ENCODE measurements at places on chromosomes 2 and 18.

- no peak for DNase-seq
These were observed 291.8 kb upstream of the RGPD4 start for GRCh38 chr2:107534926-107535325.

GRCh38 chr2:238720232-238720672, 127.6 kb upstream of the TWIST2 start:
- peak; percentile 27 for DNase-seq

GRCh38 chr2:218890369-218890768, 9.7 kb downstream of the WNT10A start:
- no peak for DNase-seq

GRCh38 chr18:61034580-61034979, 298.6 kb upstream of the CDH20 start:
- DNase-seq, result no peak

DNA sequence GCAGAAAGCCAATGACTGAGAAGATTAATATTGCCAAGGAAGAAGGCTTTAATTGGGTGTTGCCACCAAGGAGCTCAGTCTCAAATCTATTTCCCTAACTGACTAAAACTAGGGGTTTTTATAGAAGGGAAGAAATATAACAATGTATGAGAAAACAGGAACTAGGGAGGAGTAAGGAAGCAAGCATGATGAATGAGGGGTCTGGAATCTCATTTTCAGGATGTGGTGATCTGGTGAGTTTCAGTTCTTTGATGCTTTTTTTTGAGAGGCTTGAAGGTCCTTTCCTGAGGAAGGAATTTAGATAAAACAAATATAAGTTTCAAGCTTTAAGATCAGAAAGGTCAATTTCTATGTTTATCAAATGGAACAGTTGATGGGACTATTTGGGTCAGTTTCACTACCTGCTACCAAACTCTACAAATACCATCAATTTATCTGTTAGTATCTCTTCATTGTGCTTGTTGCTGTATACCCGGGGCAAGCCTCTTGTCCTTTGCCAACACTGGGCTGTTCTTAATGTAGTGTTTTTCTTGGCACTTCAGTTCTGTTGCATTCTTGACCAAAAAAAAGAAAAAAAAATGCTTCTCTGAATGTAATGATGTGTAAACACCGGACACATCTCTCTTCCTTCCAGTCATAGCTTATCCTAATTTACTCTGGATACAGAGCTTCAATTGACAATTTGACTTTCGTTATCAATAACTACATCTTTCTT, 357.0 kb downstream of the GALNT13 start:
- DNase-seq, result no peak

- DNase-seq, result no peak
These were observed 16.1 kb downstream of the TGIF1 start for GRCh38 chr18:3466045-3466444.

DNA sequence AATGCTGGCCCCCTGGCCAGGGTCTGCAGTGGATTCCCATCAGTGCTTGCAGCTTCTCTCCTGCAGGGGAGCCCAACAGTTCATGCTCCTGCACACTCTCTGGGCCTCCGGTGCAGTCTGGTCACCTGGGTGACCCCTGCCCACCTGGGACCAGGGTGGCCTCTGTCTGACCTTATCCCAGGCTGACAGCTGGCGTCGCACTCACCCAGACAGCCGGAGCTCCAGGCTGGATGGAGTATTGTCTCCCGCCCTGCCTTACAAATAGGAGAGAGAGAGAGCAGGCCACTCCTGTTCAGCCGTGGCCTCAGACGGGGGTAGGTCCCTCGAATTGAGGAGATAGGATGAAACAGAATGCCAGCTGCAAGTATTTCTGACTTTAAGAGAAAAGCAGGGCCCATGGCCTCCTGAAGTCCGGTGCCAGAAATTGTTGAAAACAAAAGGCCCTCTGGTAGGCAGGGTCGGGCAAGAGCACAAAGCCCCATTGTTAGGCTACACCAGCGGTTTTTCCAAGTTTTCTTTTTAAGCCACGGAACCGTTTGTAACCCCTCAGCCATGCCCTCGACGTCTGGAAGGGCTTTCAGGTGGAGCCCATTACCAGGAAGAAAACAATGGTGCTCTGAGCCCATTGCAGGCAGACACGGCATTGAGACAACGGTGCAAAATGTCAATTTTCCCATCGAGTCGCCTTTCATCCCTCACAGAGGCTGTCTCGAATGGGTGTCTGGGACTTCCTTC, 258.4 kb downstream of the BCL11A start:
- no peak for DNase-seq

DNA sequence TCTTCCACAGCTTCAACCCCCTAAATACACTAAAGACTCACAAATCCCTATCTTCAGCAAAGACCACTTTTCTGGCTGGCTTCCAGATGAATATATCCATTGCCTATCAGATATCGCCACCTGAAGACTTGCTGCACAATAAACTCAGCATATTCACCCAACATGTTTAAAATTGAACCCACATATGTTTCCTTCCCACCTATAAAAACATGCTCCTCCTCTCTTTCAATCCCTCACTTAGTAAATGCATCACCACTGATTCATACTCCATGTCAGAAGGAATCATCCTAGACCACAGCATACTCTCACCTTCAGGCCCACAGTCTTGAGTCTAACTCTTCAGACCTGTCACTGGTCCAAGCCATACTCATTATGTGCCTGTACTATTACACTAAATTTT, 5.3 kb downstream of the SPC25 start:
- DNase-seq, result no peak

DNA sequence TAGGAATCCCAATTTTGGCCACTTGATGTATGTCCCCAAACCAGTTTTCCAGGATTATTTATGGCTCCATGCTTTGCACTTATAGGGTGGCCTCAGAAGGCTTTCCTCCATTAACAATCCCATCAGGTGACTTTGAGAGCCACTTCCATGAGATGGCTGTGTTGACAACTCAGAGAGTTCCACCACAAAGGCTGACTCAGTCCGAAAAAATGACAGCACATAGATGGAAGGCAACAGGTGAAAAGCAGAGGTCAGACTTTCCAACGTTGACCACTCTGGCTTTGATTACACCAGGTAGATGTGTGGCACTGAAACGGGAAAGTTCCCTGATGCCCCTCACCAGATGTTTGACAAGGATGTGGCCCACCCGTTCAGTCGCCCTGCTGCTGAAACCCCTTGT, 431.4 kb upstream of the TNP1 start:
- DNase-seq, result no peak

- peak; percentile 21 for DNase-seq
These were observed 54.5 kb downstream of the SCN2A start for GRCh38 chr2:165293440-165294420.

GRCh38 chr2:88671786-88672427, 19.6 kb upstream of the RPIA start:
- no peak for DNase-seq

DNA sequence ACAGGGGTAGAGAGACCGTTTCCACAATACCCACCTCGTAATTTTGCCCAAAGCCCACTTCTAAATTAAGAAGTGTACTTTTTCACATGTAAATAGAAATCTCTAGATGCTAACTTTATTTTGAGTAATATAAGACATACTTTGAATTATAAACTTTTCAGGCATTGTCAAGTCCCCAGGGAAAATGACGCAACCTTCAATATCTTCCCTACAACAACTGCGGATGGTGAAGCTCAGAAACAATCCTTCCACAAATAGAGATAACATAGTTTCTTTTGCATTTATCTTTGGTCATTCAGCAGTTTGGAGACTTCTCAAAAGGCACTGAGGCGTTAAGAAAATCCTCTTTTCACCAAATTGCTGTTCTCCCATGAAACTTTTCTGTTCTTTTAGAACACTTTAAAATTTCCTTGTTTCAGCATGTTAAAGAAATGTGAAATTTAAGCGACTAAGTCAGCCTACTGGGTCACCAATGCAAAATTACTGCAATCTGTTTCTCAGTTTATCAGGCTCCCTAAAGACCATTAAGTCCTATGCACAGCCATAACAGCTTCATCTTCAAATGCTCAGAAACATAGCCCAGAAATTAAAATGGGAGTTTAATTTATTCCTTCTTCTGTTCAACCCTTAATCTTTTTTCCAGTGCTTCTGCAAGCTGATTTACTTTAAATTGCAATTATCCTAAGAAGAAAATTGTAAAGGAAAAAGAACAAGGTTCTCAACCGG, 118.3 kb upstream of the DNAJC10 start:
- no peak for DNase-seq

DNA sequence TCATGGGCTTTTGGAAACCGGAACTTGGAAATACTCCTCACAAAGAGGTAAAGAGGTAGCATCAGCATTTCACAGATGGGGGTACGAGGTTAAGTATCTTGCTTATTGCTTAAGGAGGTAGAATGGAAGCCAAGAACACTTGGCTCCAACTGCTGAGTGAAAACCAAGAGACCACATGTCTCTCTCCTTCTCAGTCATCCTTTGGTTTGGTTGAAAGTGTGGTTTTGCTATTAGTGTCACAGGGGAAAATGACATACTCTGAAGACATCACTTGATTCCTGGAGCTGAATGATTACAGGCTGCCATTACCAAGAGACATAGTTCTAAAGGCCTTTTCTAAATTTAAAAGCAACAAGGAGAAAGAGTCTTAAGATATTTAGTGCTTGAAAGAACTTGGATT, 41.5 kb downstream of the ANTXR1 start:
- no peak for DNase-seq

DNA sequence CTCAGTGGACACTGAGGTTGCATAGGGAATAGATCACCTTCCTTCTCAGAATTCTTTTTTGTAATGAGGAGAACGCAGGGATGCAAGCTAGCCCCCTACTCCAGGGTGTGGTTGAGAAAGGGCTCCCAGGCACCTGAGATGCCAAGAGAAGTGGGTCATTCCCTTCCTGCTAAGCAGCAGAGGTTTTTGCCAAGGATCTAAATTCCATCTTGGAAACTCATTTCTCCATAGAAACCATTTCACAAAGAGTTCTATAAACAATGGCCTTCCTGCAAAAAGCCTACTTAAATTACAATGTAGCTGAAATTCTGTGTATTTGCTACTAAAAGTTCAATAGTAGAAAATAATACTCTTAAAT, 3.7 kb upstream of the PPP3R1 start:
- no peak for DNase-seq

GRCh38 chr2:232897598-232898408, 27.7 kb downstream of the SNORC start:
- DNase-seq, result peak; percentile 14

DNA sequence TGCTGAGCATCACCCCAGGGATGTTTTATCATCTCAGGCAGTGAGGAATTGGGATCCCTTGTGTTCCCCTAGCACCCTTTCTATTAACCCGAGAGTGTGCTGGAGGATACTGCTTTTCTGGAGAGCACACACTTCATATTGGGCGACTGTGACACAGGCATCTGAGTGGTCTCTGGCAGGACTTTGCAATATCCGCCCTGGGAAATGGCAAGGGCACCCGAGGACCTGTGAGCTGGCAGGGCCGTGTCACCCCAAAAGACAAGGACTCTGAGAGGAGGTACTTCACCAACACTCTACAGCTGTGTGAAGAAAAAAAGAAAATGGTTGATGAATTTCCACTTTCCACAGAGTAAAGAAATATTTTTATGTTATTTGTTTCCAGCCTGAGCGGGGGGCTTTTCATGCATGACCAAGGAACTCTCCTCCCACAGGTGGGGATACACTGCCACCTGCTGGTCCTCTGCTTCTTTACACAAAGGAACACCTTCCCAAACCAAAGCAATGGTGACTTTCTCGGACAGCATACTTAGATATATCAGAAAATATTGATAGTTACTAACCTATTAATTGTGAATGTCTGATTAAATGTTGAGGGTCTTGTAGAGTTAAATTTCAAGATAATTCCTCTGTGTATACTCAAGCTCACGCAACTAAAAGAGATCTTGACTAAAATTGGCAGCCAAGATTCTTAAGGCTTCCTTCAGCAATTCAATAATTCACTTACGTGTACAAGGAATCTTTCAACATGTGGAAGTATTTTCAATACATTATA, 45.9 kb upstream of the REG3G start:
- DNase-seq, result no peak

DNA sequence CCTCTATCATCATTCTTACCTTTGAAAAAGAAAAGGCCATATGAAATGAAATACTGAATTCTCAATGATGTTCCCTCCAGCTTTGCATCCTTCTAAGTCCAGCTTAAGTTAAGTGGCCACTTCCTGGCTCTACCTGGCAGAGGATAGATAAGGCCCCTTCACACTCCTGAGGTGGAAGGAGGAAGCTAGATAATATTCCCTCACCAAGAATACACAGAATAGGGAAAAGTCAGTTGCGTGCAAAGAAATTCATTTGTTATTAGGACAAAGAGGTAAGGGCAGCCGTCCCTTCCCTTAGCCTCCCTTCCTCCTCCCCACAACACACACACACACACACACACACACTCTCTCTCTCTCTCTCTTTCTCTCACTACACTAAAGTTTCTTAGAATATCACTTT, 37.5 kb downstream of the OLA1 start:
- DNase-seq, result no peak

- no peak for DNase-seq
These were observed 531.2 kb downstream of the PIK3C3 start for GRCh38 chr18:42486271-42486670.

- no peak for DNase-seq
These were observed 205.8 kb upstream of the SMAD2 start for GRCh38 chr18:48136051-48136826.

- DNase-seq, result no peak
These were observed 17.7 kb upstream of the MAL start for GRCh38 chr2:95007822-95008221.

- DNase-seq, result no peak
These were observed 35.5 kb downstream of the HS6ST1 start for GRCh38 chr2:128282976-128283810.

All from activated T-cell treated with anti-CD3 and anti-CD28 coated beads for 4 hours (primary cell).